ENCODE measurements at places on chromosomes 16 and 17.

- DNase-seq: no peak
These were observed 14.9 kb upstream of the RBFOX3 start for GRCh38 chr17:79625706-79626105.

GRCh38 chr17:77884967-77885641, 73.4 kb upstream of the TNRC6C start:
- DNase-seq: no peak

GRCh38 chr16:25257470-25257955, at the start of gene ZKSCAN2:
ZKSCAN2 (minus strand) TSS chr16:25257845; CDS start chr16:25257127, 718 bp downstream.
- peak; percentile 54 for DNase-seq

- DNase-seq: no peak
These were observed 100.1 kb downstream of the RAB11FIP4 start for GRCh38 chr17:31491376-31492131.

- DNase-seq: no peak
These were observed 173.4 kb downstream of the SNX29 start for GRCh38 chr16:12149971-12150370.

GRCh38 chr17:58364270-58364942, 12.4 kb upstream of the SUPT4H1 start:
- DNase-seq: no peak

DNA sequence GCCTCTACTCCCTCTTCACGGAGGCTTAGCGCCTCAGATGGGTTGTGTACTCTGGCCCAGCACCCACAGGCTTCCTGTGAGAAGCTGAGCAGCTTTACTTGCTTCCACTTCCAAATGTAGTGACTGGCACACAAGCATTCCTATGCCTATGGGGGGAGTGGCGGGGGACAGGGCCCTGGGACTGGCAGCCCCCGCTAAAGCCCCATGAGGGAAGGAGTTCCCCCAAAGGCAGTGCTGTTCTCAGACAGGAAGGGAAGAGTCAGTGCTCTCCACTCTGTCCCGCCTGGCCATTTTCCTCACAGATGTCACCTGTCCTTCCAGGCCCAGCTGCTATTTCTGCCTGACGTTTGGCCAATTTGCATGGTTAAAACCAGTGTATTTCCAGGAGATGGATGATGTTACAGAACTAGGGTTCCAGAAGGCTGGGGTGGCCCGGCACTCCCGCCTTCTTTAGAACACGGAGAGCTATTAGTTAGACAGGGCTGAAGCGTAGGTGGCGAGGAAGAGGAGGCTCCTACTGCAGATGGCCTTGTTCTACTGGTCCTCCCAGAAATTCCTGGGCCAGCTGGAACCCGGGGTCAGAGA, 83.9 kb upstream of the FBXO47 start:
- DNase-seq: no peak

DNA sequence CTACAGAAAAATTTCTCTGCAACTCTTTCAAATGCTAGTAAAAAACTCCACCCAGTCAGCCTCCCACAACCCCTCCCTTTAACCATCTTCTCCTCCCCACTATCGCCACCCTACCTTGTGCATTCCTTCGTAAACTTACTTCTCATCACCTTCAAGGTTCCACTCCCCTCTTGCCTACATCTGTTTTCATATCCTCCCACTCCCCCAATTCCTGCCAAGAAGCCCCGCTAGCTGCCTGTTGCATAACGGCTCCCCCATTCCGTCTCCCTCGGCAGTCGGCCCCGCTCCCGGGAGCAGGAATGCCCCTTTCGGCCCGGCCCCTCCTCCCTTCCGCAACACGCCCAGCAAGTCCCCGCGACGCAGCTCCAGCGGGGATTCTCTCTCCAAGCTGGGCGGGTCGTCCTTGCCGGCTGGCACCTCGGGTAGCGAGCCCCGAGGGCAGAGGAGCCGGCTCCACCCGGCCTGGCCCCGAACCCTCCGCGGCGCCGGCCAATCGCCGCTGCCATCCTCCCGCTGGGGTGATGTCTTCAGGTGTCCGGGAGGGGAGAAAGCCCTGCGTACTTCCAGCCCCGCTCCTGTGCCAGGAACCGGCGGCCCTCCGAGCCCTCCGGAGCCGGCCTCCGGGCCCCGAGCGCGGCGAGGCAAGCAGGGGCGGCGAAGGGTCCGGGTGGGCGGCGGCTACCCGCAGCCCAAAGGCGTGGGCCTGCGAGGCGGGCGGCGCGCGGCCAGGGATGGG, 1.5 kb downstream of the PHLPP2 start:
- DNase-seq: no peak

DNA sequence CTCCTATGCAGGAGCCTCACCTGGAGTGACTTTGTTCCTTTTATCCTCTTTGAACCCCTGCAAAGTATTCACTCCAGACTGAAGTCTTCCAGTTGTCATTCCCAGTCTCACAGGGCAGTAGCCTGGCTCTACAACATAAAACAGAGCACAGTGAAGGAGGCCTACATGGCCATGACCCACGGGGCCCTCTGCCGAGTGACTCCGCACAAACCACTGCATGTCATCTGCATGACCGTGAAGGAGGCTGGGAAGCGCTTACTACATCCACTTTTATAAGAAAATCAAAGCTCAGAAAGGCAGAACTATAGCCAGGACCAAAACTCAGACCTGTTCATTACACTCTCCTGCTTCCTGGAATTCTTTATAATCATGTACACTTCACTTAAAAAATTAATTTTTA, 42.5 kb downstream of the BRD7 start:
- no peak for DNase-seq

GRCh38 chr17:77341069-77341541, 200.3 kb downstream of the SEC14L1 start:
- DNase-seq: no peak

GRCh38 chr17:7014995-7015958, 2.9 kb downstream of the RNASEK start:
- no peak for DNase-seq

- DNase-seq: no peak
These were observed 65.0 kb downstream of the CRISPLD2 start for GRCh38 chr16:84884596-84885341.

DNA sequence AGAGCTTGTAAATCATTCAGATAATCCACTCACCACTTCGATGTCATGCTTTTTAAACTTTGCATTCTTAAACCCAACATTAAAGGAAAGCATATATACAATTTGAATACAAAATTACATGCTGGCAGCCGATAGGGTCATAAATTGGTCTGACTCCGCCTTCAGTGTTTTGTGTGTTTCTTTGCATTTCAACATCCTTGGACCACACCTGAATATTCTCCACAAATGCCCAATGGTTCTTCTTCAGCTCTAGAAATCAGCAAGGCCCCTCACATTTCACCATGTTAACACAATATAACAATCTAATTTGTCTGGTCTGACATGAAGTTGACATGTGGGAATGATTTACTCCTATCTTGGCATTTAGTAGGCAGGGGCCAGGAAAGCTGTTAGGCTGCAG, 17.1 kb downstream of the SETD6 start:
- no peak for DNase-seq

DNA sequence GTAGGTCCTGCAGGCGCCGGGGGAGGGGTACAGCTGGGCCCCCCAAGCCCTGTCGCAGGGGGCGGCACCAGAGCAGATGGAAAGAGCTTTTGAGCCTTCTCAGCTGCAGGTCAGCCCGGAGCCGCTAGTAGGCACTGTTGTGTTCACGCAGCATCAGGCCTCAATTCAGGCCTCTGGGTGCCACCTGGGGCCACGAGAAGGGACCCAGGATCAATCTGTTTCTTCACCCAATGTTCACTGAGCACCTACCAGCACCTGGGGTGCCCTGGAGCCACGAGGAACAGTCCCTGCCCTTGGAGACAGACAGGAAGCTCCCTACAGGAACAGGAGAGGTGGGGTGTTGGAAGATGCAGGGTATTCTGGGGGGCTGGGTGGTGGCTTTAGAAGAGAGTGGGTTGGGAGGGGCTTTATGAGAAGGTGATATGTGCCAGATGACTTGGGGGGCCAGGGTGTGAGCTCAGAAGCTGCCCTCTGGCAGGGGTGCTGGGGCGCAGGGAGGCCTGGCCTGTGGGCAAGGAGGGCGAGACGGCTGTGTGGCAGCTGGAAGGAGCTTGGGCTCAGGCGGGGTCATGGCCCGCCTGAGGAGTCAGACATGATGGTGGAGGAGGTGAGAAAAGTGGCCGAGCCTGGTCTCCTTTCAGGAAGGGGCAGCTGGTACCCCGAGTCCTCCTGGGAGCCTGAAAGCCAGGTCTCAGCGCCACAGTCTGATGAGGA, 121.9 kb upstream of the GSE1 start:
- no peak for DNase-seq

GRCh38 chr17:31838636-31839225, 20.3 kb downstream of the COPRS start:
- no peak for DNase-seq

GRCh38 chr16:23521965-23522364, 11.7 kb upstream of the GGA2 start:
- no peak for DNase-seq

DNA sequence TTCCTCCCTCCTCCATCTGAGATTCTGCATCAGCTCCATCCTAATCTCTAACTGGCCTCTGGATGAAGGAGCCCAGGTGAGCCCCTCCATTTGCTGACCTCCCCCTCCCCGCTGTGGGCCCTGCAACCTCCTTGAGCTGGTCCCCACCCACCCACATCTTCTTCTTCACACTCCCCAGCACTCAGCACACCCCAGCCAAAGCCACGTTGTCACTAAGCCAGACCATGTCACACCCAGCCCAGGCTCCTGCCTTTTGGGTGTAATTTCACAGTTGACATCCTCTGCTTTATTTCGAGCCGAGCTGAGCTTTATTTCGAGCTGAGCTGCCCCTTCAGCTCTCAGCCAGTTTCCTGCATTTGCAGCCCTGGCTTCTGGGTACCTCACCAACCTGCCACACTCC, 282.7 kb upstream of the TNRC6C start:
- no peak for DNase-seq

GRCh38 chr17:28497931-28498330, 8.2 kb upstream of the FOXN1 start:
- no peak for DNase-seq

DNA sequence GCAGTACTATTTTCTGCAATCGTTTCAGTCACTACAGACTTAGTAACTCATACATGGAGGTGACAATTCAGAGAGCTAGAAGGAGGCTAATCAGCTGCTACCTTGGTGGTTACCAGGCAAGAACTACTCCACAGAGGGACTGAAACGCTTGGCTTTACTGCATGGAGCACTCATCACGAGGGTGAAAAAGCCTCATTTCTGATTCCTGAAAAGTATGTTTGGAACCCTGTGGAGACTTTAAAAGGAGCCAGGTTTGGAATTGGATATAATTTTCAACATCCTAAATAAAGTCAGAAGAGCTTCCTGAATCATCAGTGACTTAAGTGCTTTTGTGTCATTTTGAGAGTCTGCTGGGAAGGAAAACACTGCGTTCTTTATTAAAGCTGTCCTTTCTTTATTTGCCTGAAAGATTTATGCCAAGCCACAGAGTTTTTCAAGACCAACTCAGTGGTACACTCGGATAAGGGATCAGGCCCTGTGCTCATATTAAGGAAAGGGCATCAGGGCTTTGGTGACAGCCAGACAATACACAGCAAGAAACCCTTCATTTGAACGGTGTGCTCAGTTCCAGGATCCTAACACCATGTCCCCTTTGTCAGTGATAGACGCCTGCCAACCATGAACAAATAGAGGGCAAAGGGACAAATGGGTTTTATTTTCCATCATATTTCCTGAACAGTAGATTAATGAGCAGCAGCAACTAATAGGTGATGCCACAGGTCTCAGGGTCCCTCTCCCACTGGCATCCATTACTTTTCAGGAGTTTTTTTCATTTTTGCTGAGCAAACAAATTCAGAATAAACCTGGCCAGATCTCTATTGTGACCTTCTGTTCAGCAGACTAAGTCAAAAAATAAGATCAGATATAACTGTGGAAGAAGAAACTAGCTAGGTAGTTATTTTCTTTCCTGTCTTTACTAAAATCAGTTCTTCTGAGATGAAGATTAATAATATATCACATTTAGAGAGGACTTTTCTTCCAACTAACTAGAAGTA, 80.5 kb upstream of the CLEC18B start:
- no peak for DNase-seq

DNA sequence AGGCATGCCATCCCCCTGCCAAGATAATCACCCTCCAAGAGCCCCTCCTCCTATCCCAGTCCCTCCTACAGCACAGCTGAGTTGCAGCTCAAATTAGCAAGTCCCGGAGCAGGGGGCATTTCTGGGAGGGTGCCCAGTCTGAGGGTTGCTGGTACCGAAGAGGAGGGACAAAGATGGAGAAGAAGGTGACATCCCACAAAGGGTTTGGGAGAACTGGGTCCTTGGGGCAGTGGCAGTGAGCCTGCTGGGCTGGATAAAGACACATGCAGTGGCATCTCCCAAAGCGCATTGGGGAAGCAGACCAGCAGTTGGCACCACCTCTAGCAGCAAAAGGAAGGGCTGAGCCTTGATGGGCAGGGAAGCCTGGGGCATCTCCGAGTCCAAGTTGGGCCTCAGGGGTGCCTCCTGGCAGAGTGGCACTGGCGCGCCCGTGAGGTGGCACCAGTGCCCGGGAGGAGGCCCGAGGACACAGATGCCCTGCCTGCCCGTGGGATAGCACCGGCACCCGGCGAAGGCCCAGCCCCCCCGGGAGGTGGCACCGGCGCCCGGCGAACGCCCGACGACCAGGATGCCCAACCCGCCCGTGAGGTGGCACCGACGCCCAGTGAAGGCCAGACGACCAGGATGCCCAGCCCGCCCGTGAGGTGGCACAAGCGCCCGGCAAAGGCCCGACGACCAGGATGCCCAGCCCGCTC, 622 bp downstream of the TOM1L2 start:
- no peak for DNase-seq

DNA sequence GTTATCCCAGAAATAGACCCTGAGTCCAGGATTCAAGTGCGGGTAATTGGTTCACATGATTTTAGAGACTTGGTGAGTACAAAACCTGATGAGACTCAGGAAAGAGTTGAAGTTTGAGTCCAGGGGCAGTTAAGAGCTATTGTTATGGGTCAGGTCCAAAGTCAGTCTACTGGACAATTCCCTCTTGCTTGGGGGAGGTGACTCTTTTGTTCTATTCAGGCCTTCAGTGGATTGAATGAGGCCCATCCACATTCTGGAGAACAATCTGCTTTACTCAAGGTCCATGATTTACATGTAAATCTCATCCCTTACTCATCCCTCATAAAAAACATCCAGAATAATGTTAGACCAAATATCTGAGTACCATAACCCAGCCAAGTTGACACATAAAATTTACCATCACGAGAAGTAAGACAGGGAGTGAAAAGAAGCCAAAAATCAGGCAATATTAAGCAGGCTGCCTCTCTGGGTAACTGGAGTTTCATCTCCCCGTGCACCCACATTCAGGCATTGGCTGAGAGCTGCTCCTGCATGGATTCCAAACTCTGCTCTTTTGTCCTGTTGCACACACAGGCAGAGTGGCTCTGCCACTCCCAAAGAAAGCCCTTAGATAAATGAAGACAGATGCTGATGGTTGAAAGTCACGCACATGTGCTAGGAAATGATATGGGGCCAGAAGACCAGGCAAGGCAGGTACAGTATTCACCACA, 156.0 kb upstream of the SALL1 start:
- no peak for DNase-seq

GRCh38 chr17:4354862-4355514, 11.5 kb downstream of the UBE2G1 start:
- no peak for DNase-seq

DNA sequence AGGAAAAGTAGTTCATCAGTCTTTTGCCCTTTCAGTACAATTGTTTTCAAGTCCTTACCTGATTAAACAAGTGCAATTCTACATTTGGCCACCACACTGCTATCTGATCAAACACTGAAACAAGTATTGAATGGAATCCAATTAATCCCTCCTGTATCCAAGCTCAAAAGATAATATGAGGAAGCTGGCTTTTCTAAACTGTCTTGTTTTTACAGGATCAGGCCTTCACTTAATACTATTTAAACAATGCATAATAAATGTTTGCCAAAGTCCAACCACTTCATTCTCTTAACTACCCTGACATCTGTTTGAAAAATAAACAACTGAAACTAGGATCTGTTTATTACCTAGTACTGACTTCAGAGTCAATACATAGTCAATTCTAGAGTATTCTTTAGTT, 131.6 kb downstream of the MRTFB start:
- DNase-seq: no peak
